ENCODE measurements at places on chromosomes 4 and X. TPM values are rescaled to one million over a fixed set of nuclear protein-coding genes. Genes with fewer than 3 reads are reported as not detected.

Gene LANCL3
- 0.02 TPM for total RNA-seq

Gene TMEM184C
- 11.5 TPM for total RNA-seq

Gene ERAS
- not detected for total RNA-seq

Gene GPR82
- total RNA-seq = not detected

Gene TMPRSS11A
- total RNA-seq = not detected

Gene TMEM35A
- not detected for total RNA-seq

Gene GLA
- total RNA-seq = 45.8 TPM

Gene TLR3
- not detected for total RNA-seq

Gene DUSP21
- not detected for total RNA-seq
